ENCODE measurements at places on chromosomes 12 and 14.
A peak's percentile ranks its signal among the peaks of the same experiment; 100 is the strongest.

DNA sequence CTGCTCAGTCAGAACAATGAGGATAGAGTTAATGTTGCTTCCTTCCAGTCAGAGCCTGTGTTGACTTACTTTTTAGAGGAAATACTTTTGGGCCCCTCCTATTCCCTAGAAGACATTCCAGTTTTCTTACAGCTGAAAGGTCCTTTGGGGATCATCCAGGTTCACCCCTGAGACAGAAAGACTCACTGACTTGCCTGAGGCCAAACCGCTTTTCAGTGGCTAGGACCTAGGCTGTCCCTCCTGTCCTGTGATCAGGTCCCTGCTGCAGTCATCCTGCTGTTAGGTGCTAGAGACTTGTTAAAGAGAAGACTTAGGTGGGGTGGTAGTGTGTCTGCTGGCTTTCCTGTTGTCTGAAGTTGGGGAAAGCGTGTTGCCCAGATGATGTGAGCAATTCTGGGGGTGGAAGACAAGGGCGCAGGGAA, 39.6 kb downstream of the SUSD6 start:
- no peak for DNase-seq

GRCh38 chr14:75373616-75374015, 54.2 kb upstream of the JDP2 start:
- DNase-seq = no peak

DNA sequence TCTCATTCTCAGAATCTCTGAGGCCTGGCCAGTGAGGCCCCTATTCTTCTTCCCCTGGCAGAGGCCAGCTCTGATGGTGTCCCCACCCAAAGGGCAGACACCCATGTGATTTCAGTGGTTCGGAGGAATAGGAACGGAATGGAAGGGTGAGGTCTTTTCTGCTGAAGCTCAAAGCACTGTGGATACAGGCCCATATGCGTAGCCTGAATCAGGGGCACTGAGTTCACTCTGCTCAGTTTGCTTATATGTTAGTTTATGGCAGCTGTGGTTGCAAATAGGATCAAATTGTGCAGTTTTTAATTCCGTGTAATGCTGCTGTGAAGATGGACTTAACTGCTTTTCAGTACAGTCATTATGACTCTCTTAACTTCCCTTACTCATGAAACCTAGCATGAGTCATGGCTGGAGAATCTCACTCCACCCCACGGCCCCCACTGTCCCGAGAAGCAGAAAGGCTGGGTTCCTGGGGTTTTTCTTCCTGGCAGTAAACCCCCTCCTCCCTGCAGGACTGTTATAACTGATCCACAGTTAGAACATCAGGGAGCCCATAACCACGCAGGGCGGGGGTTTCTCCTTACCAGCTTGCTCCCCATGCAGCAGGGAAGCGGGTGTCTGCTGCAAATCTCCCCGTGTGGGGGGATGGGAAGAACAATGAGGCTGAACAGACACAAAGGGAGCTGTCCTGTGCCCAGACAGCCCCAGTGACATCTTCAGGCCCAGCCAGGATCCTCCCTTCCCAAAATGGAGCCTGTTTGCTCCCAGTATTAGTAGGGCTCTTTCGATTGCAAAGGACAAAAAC, 122.7 kb downstream of the SLC38A6 start:
- DNase-seq = no peak

- DNase-seq = no peak
Measured at GRCh38 chr12:25194722-25195055, 271 bp downstream of the DNAI7 start.

DNA sequence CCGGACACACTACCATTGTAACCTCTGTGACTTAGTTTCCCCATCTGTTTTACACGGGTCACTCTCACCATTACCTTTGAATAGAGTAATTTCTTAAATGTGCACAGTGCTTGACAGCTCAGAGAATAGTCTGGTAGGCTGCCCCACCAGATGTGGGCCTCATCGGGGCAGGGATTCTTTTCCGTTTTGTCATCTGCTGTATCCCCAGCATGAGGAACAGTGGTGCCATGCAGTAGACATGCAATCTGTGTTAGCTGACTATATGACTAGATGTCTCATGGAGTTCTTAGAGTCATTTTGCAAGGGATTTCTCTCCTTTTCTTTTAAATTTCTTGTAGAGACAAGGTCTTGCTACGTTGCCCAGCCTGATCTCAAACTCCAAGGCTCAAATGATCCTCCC, 44.9 kb upstream of the PLEKHG3 start:
- no peak for DNase-seq

GRCh38 chr12:30296486-30296885, 399.2 kb downstream of the IPO8 start:
- peak; percentile 16 for DNase-seq

DNA sequence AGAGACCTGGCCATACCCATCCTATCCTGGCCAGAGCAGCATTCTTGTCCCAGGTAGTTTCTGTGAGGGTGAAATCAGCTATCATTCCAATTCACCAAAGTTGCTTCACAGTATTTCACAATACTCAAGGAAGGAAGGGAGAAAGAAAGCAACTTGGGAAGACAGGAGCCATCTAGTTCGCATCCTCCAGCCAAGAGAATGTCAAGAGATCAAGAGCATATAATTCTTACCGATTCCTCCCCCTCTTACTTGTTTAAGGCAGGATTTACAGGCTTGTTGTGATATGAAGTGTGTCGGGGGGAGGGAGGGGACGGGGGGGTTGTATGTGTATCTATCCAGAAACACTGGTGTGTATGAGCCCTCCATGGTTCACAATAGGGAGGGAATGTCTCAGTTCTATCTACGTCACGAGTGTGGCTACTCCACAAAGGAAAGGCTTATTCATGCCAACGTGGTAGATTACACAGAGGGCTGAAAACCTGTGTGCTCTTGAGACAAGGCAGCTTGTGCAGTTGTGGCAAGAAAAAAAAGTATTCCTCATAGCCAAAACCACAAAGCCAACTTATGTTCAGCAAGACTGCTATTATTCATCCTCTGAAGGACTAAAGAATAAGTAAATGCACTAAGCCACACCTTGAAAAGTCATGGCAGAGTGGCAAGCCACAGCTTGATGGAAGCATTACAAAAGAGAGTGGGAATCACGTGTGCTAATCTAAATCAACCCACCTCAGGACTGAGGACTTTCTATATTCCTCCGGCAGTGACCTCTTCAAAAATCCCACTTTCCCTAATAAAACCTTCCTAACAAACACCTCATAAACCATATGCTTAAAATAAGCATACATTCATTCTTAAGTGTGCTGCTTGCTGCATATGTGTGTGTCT, 35.0 kb downstream of the CORO1C start:
- DNase-seq = no peak

DNA sequence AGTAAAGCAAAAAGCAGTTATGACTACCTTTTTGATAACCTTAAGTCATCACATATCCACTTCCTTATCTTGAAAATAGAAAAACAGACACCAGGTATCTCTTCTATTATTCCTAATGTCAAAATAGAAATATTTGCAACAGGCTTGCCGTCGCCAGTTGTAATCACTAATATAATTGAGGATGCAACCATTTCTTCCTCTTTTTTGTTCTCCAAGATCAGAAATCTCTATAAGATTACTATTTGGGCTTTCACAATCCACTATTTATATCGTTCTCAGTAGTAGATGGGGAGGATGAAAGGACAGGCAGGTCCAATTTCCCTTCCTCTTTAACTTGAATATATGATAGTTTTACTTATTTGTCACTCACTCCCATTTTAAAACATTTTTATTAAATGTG, 130.2 kb upstream of the HMGA2 start:
- DNase-seq = no peak

- DNase-seq = no peak
Measured at GRCh38 chr14:51207621-51208020, 32.4 kb upstream of the TMX1 start.

DNA sequence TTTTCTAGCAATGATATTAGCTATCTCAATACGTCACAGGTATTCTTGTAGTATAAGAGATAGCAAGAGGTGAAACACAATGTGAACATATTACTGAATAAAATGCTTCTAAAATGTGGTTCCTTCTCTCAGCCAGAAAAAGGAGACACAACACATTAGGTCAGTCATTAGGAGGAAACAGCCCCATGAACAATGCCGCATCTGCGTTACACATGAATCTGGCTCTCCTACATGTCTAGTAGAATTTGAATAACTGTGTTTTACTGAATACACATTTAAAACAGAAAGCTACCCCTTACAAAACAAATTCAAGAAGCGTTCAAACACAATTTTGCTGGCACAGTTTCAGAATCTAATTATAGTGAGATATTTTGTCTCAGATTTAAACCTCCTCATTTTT, 51.6 kb downstream of the EFCAB11 start:
- DNase-seq = no peak

- no peak for DNase-seq
Measured at GRCh38 chr12:24537083-24537860, 411.6 kb downstream of the BCAT1 start.

GRCh38 chr14:85531141-85531586, 1.2 kb downstream of the FLRT2 start:
- peak; percentile 86 for DNase-seq

- no peak for DNase-seq
Measured at GRCh38 chr12:105198961-105199360, 37.0 kb downstream of the APPL2 start.

GRCh38 chr12:32997471-32997870, 100.9 kb upstream of the PKP2 start:
- DNase-seq = no peak

GRCh38 chr14:91173904-91174303, 60.0 kb downstream of the DGLUCY start:
- no peak for DNase-seq

- peak; percentile 16 for DNase-seq
Measured at GRCh38 chr12:3931776-3932175, 58.6 kb upstream of the PARP11 start.

GRCh38 chr12:12533238-12533829, 29.3 kb downstream of the DUSP16 start:
- peak; percentile 58 for DNase-seq

- DNase-seq = no peak
Measured at GRCh38 chr12:66048835-66049537, 81.6 kb downstream of the LLPH start.

- no peak for DNase-seq
Measured at GRCh38 chr14:104345621-104346462, 207.5 kb downstream of the KIF26A start.

- no peak for DNase-seq
Measured at GRCh38 chr12:68536885-68537485, 73.7 kb upstream of the RAP1B start.

DNA sequence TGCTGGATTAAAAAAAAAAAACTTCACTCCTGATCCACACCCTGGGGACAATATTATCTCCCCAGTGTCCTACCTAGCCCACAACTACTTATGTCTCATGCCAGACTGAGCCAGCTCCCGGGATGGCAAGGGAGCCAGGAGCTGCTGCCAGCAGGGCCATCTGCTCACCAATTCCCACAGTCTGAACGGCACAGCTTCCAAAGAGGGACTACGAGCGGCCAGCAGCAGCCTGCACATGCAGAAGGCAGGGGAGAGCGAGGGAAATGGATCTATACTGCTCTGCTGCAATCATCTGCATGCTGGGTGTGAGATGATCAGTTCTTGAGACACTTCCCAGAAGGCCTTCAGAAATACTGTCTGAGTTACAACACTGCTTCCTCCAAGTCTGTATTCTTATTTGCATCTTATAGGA, 11.1 kb downstream of the SSH1 start:
- DNase-seq = peak; percentile 49

GRCh38 chr12:2215709-2216560, 163.1 kb downstream of the CACNA1C start:
- no peak for DNase-seq

DNA sequence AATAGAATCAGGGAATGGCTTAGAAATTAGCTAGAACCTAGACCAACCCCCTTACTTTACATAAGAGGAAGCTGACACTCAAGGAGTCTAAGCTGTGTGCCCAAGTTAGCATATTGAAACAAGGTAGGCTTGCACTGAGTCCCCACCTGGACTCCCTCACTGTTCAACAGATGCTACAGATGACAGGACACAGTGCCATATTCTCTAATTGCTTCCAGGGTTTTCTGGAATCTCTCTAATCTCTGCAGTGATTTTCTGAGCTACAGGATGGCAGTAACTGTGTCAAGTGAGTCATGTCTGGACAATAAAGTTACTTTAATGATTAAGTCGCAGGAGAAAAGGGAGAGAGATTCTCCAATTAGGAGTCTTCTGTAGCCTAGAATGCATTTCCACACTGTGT, 35.8 kb downstream of the AKAP6 start:
- no peak for DNase-seq

DNA sequence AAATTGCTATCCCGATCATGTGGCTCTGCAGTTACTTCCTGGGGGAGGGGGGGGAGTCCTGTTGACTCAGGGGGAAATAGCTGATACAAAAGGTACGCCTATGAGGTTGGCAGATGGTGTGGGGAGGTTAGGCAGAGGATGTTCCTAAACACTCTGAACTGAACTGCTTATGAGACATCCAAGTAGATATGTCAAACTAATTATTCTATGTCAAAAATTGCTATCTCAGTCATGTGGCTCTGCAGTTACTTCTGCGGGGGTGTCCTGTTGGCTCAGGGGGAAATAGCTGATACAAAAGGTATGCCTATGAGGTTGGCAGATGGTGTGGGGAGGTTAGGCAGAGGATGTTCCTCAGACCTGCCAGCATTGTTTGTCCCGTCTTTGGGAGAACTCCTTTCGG, 5.1 kb upstream of the VCPKMT start:
- DNase-seq = no peak

- DNase-seq = no peak
Measured at GRCh38 chr14:94395282-94395887, 7.0 kb upstream of the SERPINA1 start.

DNA sequence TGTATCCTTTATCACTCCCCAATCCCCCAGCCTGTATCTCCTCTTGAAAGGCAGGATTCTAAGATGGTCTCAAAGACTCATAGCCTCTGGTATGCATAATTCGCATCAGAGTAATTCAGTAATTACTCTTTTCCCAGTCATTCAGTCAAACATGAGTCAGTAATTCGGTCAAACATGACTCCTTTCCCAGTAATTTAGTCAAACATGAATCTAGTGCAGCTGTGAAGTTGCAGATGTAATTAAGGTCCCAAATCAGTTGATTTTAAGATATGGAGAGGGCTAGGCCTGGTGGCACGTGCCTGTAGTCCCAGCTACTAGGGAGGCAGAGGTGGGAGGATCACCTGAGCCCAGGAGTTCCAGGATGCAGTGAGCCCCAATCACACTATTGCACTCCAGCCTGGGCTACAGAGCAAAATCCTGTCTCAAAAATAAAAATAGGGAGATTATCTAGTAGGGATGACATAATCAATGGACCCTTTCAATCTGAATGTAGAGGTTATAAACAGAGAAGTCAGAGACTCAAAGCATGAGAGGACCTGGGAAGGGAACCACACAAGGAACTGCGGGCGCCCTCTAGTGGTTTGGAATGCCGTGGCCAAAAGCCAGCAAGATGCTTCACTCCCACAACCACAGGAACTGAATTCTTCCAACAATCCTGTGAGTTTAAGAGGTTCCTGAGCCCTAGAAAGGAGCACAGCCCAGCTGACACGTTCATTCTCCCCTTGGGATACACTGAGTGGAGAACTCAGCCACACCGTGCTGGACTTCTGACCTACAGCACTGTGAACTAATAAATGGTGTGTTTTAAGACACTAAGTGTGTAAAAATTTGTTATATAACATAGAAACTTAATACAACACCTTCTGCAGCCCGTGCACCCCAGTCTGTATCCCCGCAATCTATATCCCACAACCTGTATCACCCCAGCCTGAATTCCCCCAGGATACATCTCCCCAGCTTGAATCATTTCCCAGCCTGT, 14.3 kb upstream of the ARMH4 start:
- peak; percentile 79 for DNase-seq
